ENCODE measurements at places on chromosomes 12 and 14.
A peak's percentile ranks its signal among the peaks of the same experiment; 100 is the strongest.

DNA sequence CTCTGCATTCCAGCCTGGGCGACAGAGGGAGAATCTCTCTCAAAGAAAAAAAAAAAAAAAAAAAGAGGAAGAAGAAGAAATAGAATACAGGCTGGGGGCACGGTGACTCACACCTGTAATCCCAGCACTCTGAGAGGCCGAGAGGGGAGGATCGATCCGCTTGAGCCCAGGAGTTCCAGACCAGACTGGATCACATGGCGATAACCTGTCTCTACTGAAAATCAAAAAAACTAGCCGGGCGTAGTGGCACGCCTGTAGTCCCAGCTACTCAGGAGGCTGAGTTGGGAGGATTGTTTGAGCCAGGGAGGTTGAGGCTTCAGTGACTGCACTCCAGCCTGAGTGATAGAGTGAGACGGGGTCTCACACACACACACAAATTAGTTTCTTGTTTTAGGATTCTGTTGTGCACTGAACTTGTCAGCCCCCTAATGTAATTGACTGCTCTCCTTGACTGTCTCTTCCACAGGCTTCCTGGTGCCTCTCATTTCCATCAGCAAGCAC is 963 bp upstream of the TINF2 start:
- DNase-seq, result peak; percentile 41

DNA sequence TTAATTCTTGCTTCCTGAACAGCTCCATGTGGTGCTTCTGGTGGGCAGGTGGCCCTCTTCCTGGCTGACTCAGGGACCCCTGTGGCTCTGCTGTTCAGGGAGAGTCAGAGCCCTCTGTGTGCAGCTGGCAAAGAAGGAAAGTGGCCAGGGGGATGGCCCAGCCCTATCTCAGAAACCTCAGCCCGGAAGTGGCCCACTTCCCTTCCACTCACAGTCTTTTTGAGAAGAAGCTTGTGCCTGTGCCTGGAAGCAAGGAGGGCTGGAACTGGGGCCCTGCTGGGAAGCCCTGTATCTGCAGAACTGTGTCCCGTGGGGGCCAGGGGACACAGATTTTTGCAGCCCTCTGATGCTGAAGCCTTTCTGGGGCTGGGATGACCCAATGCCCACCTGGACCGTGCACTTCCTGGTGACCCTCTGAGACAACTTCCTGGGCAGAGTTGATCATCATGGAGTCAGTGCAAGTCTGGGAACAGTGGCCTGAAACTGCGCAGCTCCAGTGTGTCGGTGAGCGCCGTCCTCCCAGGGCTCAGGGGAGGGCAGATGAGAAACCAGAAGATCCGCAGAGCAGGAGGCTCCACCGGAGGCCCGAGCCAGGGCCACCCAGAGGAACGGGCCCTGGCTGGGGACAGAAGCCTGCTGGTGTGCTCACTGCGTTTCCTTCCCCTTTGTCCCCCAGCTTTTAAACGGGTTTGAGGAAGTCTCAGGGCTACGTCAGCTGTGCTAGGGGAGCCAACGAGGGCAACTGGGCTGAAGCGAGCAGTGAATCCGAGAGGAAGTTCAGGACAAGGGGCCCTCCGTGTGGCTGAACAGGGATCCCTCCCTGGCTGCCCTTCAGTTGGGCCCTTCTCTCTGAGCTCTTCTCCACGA is 217.4 kb upstream of the RTL1 start:
- DNase-seq, result no peak

GRCh38 chr14:79352076-79352630 is 859.2 kb downstream of the DIO2 start:
- peak; percentile 1 for DNase-seq

DNA sequence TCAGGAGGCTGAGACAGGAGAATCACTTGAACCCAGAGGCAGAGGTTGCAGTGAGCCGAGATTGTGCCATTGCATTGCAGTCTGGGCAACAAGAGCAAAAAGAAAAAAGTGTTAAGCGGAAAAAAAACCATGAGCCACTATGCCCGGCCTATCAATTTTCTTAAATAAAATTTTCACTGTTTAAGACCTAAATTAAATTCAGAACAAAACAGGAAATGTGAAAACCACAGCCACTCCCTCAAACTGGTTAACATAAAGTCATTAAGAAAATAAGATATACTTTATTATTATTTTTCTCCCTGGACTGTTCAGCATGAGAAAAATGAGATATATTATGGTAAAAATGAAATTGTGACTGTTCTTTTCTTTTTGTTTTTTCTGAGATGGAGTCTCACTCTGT is 44.6 kb upstream of the GCH1 start:
- no peak for DNase-seq

DNA sequence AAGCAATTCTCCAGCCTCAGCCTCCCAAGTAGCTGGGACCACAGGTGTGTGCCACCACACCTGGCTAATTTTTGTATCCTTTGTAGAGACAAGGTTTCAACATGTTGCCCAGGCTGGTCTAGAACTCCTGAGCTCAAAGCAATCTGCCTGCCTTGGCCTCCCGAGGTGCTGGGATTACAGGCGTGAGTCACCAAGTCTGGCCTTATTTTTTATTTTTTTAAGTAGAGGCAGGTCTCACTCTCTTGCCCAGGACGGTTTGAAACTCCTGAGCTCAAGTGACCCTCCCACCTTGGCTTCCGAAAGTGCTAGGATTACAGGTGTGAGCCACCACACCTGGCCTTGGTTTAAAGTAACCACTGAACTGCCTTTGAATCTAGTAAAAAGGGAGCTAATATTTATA is 56.8 kb downstream of the SPPL3 start:
- DNase-seq, result peak; percentile 17

- DNase-seq, result no peak
These were observed 322.2 kb downstream of the TMEM121 start for GRCh38 chr14:105848570-105848969.

DNA sequence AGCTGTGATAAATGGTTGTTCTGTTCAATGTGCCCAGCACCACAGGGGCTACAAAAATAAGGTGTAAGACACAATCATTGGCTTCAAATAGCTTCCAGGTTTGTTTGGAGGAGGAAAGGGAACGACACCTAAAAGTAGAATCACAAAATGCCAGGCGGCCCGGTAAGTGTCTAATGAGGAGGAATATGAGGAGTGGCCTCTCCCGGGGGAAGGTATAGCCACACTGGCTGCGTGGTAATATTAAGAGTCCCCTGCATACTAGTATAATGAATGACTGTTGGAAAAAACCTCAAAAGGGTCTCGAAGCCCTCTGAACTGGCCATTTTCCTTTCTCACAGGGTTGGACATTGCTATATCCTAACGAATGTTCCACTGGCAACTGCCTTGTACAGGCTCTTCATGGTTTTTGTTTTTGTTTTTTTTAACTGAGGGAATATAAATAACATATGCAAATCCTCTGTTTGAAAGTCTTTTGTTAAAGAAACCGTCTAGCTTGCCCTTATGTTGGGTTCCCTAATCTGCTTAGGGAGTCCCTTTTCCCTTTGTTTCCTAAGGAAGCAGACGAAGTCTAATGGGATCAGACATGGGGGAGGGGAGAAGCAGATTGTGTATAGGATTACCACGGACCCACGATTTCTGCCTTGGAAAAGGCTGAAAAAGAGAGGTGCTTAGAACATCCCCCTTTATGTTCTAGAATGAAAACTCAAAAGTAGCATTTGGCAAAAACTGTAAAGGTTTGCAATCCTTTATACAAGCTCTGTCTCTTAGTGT is 4.2 kb downstream of the CCDC60 start:
- no peak for DNase-seq

All from epithelial cell of esophagus (primary cell).